HS-5 (cell line): ENCODE measurements at places on chromosomes 5 and 9.
A peak's percentile ranks its signal among the peaks of the same experiment; 100 is the strongest.

DNA sequence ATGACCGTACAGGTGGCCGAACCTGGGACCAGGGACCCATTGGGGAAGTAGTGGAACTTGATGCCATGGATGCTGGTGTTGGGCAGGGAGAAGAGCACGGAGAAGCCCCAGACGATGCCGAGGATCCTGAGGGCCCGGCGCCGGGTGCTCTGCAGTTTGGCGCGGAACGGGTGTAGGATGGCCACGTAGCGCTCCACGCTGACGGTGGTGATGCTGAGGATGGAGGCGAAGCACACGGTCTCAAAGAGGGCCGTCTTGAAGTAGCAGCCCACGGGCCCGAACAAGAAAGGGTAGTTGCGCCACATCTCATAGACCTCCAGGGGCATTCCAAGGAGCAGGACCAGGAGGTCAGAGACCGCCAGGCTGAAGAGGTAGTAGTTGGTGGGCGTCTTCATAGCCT lies 585 bp downstream of the NMUR2 start:
- DNase-seq, result no peak

- no peak for DNase-seq
Observed at GRCh38 chr5:112205846-112206245, 213.2 kb downstream of the EPB41L4A start.

DNA sequence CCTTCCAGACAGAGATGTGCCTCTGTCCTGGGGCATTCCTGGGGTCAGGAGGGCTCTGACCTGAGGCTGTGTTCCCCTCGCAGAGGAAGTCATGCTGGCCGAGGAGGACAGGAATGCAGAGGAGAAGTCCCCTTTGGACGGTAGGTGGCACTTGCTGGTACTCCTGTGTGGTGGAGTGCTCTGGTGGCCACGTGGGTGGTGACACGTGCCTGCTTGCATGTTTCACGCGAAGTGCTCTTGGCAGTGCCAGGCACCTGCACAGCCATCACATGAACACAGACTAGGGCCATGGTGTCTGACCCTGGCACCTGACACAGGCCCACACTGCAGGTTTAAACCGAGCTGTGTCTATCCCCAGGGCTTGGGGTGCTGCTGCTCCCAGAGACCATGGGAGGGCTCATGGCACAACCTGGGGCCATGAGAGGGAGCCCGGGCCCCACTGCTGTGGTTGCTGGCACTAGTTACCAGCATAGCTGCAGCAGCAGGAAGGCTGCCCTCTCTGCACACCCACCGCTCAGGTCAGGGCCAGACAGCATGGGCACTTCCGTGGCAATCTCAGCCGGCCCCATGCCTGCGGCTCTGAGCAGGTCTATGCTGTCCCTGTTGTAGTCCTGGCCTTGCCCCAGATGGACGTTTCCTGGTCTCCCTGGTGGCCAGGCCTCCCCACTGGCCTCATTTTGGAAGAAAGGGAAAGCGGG lies 79.3 kb downstream of the CACNA1B start:
- no peak for DNase-seq

GRCh38 chr5:1881098-1881572 lies 1.6 kb downstream of the IRX4 start:
- DNase-seq, result no peak

- no peak for DNase-seq
Observed at GRCh38 chr5:74294231-74294705, 346.3 kb downstream of the ENC1 start.

GRCh38 chr9:128420651-128421481 lies at the start of gene CERCAM:
CERCAM (plus strand) TSS chr9:128420857; CDS start chr9:128420878, 21 bp downstream.
- DNase-seq, result peak; percentile 19

DNA sequence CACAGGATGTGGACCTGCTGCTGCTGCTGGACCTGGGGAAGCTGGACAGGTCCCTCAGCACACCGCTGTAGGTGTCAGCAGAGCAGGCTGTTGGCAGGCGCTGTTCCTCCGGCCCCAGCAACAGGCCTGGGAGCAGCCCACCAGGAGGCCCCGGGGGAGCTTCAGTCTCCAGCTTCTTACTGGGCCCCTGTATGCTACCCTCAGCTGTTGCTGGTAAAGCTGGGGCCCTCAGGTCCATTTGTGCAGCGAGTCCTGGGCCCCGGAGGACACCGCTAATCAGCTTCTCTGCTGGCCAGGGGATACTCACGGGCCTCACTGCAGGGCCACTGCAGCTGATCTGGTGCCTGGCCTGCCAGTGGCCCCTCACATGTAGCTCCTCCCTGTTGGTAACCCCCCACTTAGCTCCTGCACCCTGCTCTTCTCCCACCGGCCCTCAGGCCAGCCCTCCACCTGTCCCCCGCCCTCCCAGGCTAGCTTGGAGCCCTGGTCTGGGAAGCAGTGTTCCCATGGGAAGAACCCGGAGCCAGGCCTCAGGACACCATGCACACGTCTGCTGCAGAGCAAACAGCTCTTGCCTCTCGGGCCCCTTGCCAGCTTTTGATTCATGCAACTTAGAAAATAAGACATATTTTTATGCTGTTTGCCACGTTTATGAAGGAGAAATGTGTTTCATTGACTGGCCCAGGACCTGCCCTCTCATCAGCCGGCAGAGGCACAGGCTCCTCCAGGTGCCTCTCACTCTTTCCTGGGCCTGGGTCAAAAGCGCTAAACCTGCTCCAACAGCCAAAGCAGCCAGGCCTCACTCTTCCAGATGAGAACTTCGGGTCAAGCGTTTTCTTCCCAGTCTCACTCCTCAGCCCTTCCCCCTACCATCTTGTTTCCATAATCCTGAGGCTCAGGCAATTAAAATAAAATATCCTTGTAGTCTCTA lies 61.0 kb upstream of the ADAMTS2 start:
- no peak for DNase-seq

DNA sequence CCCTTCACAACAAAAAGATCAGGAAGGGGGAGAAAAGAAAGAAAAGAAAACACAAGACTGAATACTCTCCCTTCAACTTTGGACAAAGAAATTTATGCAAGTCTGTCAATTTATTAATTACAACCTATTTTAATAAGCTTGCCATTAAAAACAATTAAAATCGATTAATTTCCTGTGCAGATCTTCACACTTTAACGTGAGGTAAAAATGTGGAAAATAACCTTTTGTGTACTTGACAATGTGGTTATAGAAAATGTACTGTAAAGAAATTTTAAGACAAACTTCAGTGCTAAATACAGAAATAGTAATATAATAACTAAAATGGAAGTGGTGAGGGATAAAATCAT lies 2.7 kb upstream of the MLLT3 start:
- no peak for DNase-seq

DNA sequence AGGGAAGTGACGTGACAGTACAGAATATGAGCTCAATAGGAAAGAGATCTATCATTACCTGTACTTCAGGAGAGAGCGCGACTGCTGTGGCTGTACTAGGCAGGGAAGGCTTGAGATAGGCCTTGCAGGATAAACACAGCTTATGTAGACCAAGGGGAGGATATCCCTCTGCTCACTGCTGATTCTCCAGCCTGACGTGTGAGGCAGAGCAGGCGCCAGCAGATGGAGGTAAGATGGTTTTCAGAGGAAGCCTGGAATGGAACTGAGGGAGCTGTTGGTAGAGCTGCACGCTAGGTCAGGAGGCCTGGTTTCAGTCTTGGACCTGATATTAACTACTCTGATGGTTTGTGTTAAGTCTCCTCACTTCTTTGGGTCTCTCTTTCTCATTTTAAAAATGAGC lies 291.4 kb downstream of the YTHDC2 start:
- DNase-seq, result no peak

- no peak for DNase-seq
Observed at GRCh38 chr9:83432104-83432627, 106.0 kb downstream of the FRMD3 start.

GRCh38 chr5:59337240-59337639 lies 556.3 kb downstream of the PDE4D start:
- DNase-seq, result no peak

DNA sequence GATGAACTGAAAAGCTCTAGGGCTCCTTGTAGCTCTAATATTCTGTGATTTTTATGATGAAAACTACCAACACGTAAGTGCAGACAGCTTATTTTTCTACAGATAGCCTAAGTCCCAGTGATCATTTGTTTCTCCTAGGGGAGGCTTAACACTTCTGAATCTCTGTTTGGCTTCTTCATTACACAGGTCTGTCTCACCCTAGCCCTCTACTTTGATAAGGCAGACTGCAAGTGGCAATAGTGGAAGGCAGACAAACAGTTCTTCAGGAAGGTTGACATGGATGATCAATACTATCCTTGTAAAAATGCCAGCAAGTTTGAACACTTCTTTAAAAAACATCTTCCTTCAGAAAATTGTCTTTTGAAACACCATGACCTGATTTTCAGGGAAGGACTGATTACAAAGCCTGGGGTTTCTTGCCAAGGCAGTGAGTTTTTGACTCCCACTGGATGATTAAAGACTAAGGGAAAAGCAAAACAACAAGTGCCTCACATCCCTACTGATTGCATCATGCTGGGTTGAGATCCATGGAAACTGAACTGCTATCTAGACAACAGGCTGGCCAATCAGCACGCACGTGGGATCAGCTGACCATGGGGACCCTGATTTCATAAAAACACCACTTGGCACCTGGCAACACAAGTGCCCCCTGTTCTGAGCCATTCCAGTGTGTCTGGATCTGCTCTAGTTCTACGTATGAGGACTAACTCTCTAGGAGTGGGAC lies 212.2 kb downstream of the SMARCA2 start:
- DNase-seq, result no peak

DNA sequence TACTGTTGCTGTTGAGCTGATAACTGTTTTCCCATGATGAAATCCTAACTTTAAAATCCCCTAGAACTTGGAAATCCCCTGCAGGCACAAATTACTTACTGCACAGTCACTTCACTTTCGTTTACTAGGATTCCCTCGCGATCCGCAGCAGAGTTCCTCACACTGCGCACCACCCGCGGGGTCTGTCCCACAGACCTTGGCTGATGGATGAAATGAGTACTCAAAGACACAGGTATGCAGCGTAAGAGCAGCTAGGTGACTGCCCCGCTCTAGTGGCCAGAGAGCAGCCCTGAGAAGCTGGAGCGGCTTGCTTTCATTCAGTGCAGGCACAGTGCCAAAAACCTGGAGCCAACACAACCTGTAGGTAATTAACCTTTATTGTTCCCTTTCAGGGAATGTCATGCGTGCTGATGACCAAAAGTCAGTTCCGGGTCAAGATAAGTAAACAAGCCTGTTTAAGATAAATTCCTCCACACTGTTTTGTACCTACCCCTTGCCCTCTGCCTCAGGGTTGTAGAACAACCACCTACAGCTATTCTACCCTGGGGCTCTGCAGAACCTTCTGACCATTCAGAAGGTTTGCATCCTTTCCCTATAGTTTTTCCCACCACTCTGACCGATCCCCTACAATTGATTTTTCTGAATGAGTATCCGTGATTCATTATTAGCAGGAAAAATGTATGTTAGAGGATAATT lies 191.2 kb downstream of the CDH9 start:
- no peak for DNase-seq

- no peak for DNase-seq
Observed at GRCh38 chr9:72065076-72065475, 4.7 kb upstream of the C9orf57 start.

GRCh38 chr5:59769832-59770231 lies 123.7 kb downstream of the PDE4D start:
- DNase-seq, result no peak

DNA sequence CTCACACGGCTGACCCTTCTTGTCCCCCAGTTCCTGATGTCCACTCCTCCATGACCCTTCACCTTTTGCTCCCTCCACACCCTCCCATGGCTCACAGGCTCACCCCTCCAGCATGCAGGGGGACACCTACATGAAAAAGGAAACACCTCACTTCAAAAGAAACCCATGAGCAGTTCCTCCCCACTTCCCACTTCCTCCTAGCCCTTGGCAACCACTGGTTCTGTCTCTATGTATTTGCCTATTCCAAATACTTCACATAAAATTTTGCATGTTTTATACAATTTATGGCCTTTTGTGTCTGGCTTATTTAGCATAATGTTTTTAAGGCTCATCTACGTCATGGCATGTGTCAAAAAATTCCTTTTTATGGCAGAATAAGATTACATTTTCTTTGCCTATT lies 100.2 kb upstream of the S1PR3 start:
- no peak for DNase-seq

DNA sequence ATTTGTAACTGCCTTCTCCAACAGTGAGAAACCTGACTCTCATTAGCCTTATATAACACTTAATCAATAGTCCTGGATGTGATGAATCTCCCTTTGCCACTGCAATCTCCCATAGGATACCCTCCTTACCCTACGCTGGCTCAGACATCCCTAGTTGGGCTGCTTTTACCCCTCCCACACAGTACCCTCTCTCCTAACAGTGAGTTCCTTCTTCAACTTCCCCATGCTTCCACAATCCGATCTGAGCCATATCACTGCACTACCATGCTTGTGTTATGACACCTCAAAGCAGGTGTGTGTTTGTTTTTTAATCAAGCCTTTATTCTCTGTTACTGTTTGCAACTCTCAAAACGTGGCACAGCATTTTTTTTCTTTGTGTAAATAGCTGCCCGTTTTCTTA lies 60.5 kb upstream of the C9orf72 start:
- DNase-seq, result no peak

DNA sequence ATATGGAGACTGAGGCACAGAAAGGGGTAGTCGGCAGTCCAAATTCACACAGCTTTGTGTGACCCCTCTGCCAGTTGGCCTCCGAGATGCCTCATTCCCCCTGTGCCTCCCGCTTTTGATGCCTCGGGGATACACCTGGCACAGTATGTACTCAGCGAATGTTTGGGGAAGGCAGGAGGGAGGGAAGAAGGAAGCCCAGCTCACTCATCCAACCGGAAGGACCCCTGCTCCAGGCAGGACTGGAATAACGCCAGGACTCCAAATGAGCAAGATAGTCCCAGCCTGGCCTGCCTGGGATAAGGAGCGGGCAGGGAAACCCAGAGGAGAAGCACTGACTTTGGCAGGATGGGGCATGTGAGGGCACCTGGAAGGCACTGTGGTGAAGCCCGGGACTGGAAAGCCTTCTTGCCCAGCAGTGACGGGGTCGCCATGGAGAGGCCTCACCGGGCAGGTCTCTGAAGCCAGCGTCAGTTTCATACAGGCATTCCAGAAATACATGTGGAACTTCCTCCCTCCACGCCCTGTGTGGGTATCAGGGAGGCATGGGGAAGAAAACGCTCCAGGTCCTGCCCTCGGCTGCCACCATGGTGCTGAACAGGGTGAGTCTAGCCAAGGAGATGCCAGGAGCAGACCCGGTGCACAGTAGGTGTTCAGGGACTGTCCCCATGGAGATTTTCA lies 20.3 kb downstream of the LMX1B start:
- DNase-seq, result no peak

- DNase-seq, result no peak
Observed at GRCh38 chr5:16791904-16792597, 144.0 kb downstream of the MYO10 start.

DNA sequence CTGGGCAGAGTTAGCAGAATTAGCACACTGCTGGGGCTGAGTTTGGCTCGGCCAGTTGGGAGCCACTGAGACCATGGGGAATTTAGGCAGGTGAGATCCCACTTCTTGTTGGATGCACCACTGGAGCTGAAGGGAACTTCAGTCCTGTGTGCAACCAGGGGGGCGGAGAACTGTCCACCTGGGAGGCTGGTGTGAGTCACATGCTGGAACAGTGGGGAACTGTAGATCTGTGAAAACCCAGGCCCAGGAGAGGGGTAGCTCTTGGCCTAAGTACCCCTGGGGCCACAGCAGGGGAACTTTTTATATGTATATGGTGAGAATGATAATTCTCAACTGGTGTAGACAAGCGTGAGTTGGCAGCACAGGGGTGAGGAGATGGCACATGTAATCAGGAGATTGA lies 237.5 kb upstream of the KIF2A start:
- no peak for DNase-seq

- DNase-seq, result no peak
Observed at GRCh38 chr9:108666240-108666784, 189.5 kb downstream of the ACTL7B start.

GRCh38 chr5:22896152-22896551 lies 43.0 kb upstream of the CDH12 start:
- peak; percentile 22 for DNase-seq
